ENCODE measurements at places on chromosomes 4 and X.

- no peak for DNase-seq
Measured at GRCh38 chr4:174847801-174848427, 18.9 kb upstream of the GLRA3 start.

- DNase-seq, result no peak
Measured at GRCh38 chr4:94537921-94538628, 86.3 kb downstream of the PDLIM5 start.

- DNase-seq, result no peak
Measured at GRCh38 chrX:113384628-113385027, 544.0 kb upstream of the AMOT start.

DNA sequence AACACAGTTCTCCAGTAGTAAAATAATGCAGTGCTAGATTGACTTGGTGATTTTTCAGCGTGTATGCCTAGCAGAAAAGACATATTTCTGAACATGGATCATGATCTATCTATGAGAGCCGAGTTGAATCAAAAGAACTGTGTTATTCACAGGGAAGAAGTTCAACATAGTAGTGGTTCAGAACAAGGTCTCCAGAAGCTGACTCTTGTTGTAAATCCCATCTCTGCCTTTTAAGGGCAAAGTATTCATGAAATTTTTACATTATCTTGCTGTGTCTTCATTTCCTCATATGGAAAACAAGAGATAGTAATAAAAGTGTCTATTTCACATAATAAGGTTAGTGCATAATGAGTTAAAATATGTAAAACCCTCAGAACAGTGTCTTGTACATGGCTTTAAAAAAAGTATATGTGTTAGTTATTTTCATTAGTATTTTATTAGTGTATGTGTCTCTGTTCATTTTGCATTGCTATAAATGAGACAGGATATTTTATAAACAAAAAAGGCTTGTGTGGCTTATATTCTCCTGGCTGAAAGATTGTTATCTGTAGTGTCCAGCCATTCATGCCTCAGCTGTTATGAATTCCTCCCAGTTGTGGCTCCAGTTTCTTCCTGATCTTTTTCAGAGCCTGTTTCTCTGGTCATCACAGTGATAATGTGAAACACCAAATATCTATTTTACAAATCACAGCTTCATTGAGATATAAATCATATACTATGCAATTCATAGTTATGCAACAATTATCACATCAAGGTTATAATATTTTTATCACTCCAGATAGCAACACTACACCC lies 1351.2 kb downstream of the STIM2 start:
- DNase-seq, result no peak

DNA sequence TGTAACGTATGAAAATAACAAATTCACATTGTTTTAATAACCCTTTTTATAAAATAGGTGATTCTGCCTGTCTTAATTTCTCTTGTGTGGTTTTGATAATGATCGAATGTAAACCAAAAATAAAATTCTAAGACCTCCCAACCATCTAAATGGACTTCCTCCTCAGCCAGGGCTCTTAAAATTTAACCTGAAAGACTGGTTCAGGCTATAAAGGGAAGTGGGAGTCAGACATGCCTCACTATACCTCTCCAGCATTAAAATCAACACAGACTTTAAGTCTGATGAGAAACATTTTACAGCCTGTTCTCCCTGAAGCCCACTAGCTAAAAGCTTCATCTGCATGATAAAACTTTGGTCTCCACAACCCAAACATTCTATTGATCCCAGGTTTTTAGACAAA lies 97.6 kb upstream of the STIM2 start:
- no peak for DNase-seq

DNA sequence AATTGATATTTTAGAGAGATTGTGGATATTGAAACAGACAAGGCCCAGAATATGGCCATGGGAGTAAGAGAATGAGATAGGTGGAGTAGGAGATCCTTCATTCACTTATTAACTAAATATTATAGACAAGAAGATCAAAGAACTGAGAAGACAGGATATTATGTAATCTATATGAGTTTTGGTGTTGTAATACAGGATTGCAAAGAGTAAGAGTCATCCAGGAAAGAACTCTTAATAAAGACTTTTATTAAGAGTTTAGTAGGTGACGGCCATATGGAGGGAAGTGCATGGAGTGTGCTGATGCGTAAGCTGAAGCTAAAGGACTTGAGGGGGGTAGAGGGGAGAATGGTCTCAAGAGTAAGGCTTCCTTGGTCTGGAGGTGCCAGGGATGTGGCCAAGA lies 153.7 kb downstream of the VEGFC start:
- no peak for DNase-seq

- DNase-seq, result no peak
Measured at GRCh38 chr4:22508376-22508775, 7.5 kb downstream of the ADGRA3 start.

- no peak for DNase-seq
Measured at GRCh38 chr4:173091362-173091761, 77.2 kb upstream of the GALNT7 start.

GRCh38 chr4:52244848-52245247 lies 193.7 kb downstream of the SPATA18 start:
- DNase-seq, result no peak

DNA sequence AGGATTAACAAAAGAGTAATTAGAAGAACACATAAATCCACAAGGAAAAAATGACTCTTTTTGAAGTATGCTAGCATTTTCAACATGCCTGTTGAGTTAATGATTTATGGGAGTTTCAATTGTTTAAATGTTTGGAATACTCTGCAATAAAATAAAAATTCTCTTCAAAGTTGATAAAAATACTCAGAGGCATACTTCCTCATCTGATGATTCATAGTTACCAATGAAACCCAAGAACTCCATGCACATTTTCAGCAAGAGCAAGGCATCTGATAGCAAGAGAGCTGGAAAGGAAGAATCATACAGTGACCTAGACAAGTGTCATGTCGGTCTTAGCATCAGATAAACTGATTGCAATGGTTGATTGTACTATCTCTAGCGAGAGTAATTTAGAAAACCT lies 443.7 kb upstream of the ATOH1 start:
- DNase-seq, result no peak

DNA sequence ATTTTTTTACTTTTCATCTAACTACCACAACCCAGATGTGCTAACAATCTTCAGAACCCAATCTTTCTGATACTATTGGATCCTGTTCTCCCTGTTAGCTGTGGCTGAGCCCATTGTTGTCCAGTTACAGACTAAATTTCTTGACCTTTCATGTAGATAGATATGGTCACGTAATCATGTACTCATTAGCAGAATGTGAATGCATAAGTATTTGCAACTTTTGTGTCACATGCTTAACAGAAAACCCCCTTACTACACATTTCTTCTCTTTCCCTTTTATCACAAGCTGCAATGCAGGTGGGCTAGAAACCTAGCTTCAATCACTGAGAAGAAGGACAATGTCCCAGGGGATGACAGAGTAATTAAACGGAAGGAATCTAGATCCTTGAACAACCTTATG lies 13.1 kb upstream of the FAM13A start:
- no peak for DNase-seq

DNA sequence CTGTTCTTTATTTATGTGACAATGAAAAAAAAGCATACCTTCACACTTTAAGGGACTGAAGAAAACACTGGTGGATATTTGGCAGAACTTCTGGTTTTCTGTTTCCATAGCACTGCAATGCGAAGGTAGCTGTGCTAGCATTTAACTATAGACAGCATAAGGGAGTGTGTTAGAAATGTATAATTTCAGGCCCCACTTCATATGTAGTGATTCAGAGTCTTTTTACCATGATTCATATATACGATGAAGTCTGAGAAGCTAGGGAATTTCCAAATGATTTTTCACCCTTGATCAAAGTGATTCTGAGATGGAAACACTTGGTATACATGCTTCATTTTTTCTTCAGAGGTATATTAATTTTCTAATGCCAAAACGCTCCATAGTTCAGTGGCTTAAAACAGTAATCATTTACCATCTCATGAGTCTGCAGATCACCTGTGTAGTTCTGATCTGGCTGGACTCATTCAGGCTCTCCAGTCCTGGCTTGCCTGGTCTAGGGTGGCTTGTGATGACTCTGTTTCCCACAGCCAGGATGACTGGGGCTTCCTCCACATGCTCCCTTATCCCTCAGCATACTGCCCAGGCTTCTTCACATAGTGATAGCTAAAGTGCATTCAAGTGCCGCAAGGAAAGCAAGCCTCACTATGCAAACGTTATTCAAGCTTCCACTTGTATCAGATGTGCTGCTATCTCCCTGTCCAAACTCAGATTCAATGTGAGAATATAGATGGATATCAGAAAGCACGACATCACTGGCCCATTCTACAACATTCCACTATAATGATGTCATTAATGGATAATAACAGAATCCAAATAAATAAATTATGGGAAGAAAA lies 790.1 kb downstream of the TECRL start:
- DNase-seq, result no peak

- DNase-seq, result no peak
Measured at GRCh38 chr4:150782311-150782710, 200.4 kb downstream of the MAB21L2 start.

GRCh38 chr4:147831551-147832171 lies 99.8 kb downstream of the ARHGAP10 start:
- no peak for DNase-seq

DNA sequence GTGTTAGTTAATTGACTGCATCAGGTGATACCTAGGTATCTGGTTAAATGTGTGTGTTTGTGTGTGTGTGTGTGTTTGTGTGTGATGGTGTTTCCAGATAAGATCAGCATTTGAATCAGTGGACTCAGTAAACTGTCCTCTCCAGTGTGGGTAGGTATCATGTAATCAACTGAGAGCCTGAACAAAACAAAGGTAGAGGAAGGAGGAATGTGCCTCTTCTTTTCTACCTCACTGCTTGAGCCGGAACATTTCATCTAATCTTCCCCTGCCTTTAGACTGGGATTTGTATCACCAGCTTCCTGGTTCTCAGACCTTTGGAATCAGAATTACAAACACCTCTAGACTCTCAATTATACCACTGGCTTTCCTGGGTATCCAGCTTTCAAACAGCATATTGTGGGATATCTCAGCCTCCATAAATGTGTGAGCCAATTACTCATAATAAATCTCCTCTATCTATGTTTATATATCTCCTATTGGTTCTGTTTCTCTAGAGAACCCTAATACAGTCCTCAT lies 120.5 kb downstream of the TBCK start:
- DNase-seq, result no peak

- DNase-seq, result no peak
Measured at GRCh38 chr4:184196730-184197385, 20.8 kb downstream of the ENPP6 start.

All from activated CD8-positive, alpha-beta memory T cell treated with anti-CD3 and anti-CD28 coated beads for 1 hour (primary cell).